ENCODE measurements at places on chromosomes 16 and 17.

GRCh38 chr16:57394444-57394843, 10.1 kb upstream of the CCL17 start:
- no peak for DNase-seq

- DNase-seq: no peak
Measured at GRCh38 chr17:73717690-73718089, 73.4 kb upstream of the SDK2 start.

- DNase-seq: no peak
Measured at GRCh38 chr17:65020284-65020683, 36.3 kb downstream of the GNA13 start.

- no peak for DNase-seq
Measured at GRCh38 chr17:44549686-44550085, 7.6 kb upstream of the FZD2 start.

DNA sequence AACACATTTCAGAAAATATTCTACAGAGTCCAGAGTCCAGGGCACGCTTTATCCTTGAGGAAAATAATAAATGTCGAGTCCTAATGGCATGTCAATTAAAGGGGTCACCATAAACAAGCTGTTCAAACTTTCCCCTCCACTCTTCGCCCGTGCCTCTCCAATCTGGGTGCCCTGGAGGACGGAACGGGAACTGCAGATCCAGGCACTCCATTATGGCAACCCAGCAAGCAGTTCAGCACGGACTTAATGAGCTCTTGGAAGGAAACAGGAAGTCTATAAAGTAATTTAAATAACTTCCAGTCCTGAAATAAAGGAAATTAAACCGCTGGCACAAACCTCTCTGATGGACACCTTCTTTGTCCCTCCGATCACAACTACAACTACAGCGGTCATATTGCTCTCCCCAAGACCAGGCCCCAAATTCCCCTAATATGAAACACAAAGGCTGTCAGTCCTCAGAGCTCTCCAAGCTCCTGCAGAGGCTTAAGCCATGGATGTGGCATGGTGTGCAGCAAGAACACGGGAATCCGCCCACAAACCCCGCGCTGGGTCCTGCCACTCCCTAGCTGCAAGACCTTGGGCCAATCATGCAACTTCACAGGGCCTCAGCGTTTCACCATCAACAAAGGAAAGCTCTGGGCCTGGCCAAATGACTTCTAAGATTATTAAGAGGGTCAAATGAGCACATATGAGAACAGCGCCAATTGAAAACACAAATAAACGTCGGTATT, 52.6 kb downstream of the ZFHX3 start:
- DNase-seq: no peak

GRCh38 chr16:66899945-66900710, 18.6 kb downstream of the CDH16 start:
- no peak for DNase-seq

All from T-helper 1 cell (primary cell).